Stomach (tissue), 19 donors: ENCODE measurements at places on chromosomes 1 and 21. TPM values are rescaled to one million over a fixed set of nuclear protein-coding genes. Genes with fewer than 3 reads are reported as not detected.
A peak's percentile ranks its signal among the peaks of the same experiment; 100 is the strongest.

The PDZK1 gene
- total RNA-seq: 3.5 TPM

The SLFNL1 gene
- 10.5 TPM for total RNA-seq

The PTGFR gene
- total RNA-seq: 2.6 TPM

The SLAMF9 gene
- total RNA-seq: not detected

The SDHB gene
- total RNA-seq: 117 TPM

GRCh38 chr21:16117851-16118590 is 388.2 kb downstream of the USP25 start:
- no peaks in the 10 kb centered on the region for H3K36me3 ChIP-seq
- no peak overlapping the region for H3K4me3 ChIP-seq
- H3K27me3 ChIP-seq: no peaks in the 10 kb centered on the region

DNA sequence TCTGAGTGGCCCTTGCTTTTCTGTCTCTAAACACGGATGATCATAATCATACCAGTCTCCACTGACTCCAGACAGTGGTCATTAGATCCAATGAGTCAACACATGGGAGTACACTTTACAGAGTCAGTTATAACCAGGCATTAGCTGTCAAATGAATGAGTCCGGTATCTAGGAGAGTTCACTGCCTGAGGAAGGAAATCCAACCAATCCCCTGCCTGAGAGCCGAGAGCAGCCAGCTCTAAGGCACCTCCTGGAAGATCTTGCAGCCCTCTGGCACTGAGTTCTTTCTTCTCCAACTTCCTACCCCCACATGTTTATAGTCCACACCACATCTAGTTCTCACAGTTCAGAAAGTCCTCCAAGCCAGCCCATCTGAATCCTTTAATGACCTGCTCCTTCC is 29.4 kb upstream of the RBM15 start:
- no peaks in the 10 kb centered on the region for H3K36me3 ChIP-seq
- H3K27me3 ChIP-seq: no peaks in the 10 kb centered on the region
- DNase-seq: no peak

GRCh38 chr1:113934511-113935055 is 5.5 kb downstream of the HIPK1 start:
- no peak overlapping the region for H3K27ac ChIP-seq
- no peak overlapping the region for H3K4me3 ChIP-seq
- H3K36me3 ChIP-seq: no peaks in the 10 kb centered on the region

DNA sequence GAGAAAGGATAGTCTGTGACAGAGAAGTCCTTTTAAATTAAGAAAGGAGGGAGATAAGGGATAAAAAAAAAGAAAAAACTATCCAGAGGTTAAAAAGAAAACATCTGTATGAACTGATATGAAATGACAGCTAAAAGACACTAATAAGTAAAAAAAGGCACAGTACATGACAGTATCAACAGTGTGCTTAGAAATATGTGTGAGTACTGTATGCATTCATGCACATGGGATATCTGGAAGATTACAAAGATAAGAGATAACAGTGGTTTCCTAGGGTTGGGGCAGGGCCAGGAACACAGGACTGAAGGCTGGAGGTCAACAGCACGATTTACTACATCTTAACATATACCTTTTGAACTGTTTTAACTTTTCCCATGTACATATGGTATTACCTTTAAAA is 13.3 kb downstream of the PTP4A2 start:
- no peaks in the 10 kb centered on the region for H3K27me3 ChIP-seq
- no peaks in the 10 kb centered on the region for H3K36me3 ChIP-seq
- no peak for DNase-seq
- H3K4me3 ChIP-seq: no peak overlapping the region
- H3K4me1 ChIP-seq: peaks cover 76% of the 10 kb centered on the region
- H3K27ac ChIP-seq: peak overlapping the region; percentile 60

- H3K36me3 ChIP-seq: no peaks in the 10 kb centered on the region
- no peak for DNase-seq
- no peak overlapping the region for H3K27ac ChIP-seq
- H3K27me3 ChIP-seq: no peaks in the 10 kb centered on the region
Observed at GRCh38 chr1:221105578-221105977, 226.3 kb downstream of the HLX start.

DNA sequence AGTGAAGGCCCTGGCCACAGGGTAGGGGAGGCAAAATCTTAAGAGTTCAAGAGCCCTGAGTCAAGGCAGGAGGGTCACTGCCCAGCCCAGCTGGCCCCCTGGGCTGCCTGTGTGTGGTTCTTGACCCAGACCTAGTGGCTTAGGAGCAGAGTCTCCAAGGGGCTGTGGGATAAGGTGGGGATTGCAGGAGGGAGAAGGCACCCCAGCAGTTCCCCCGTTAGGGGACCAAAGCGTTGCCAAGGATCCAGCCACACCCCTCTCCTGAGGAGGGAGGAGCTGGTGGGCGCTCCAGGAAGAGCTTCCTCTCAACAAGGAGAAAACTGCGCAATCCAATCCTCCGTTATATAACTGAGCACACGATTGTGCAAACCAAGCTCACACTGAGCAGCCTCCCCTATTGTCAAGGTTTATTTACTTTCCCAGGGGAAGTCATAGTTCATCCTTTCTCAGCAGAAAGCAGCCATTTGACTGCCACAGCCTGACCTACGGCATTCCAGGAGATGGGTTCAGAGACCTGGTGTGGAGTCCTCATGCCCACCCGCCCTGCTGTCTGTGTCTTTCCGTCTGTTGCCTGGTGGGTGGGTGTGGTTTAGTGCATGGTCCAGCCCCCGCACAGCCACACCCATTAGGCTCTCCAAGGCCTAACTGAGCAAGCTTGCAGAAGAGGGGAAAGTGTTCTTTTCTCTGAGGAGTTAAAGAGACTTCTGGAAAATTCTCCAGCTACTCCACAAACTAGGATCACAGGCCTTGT is 3.5 kb downstream of the EPHX1 start:
- peak overlapping the region; percentile 2 for H3K4me3 ChIP-seq
- no peaks in the 10 kb centered on the region for H3K36me3 ChIP-seq
- no peaks in the 10 kb centered on the region for H3K27me3 ChIP-seq
- DNase-seq: peak; percentile 42

- no peaks in the 10 kb centered on the region for H3K4me1 ChIP-seq
- H3K36me3 ChIP-seq: no peaks in the 10 kb centered on the region
- no peak overlapping the region for H3K4me3 ChIP-seq
- DNase-seq: peak; percentile 9
- H3K27me3 ChIP-seq: peaks cover 40% of the 10 kb centered on the region
Observed at GRCh38 chr1:154753426-154753825, 116.7 kb downstream of the KCNN3 start.

- H3K27ac ChIP-seq: no peak overlapping the region
- H3K27me3 ChIP-seq: no peaks in the 10 kb centered on the region
- H3K36me3 ChIP-seq: no peaks in the 10 kb centered on the region
- DNase-seq: no peak
- no peak overlapping the region for H3K4me3 ChIP-seq
Observed at GRCh38 chr1:118110580-118110979, 74.4 kb downstream of the SPAG17 start.

DNA sequence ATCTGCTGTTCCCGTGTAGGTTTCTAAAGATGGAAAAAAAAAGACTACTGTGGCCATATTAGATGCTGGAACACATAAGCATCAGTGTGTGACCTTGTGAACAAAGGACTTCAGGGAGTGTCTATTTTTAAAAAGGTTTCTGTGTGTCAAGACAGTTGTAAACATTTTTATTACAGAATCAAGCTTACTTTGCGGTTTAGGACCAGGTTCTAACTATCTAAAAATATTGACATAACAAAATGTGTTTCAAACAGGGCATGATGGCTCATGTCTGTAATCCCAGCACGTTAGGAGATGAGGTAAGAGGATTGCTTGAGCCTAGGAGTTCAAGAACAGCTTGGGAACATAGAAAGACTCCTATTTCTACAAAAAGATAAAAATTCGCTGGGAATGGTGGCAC is 7.1 kb upstream of the DDI2 start:
- H3K27me3 ChIP-seq: no peaks in the 10 kb centered on the region
- H3K36me3 ChIP-seq: no peaks in the 10 kb centered on the region
- H3K4me3 ChIP-seq: no peak overlapping the region

GRCh38 chr1:27292106-27292505 is 29.9 kb upstream of the TMEM222 start:
- DNase-seq: no peak
- H3K4me3 ChIP-seq: no peak overlapping the region
- H3K36me3 ChIP-seq: peaks cover 90% of the 10 kb centered on the region
- H3K27me3 ChIP-seq: no peaks in the 10 kb centered on the region
- H3K27ac ChIP-seq: no peak overlapping the region
